ENCODE measurements at places on chromosomes 16 and 17.

DNA sequence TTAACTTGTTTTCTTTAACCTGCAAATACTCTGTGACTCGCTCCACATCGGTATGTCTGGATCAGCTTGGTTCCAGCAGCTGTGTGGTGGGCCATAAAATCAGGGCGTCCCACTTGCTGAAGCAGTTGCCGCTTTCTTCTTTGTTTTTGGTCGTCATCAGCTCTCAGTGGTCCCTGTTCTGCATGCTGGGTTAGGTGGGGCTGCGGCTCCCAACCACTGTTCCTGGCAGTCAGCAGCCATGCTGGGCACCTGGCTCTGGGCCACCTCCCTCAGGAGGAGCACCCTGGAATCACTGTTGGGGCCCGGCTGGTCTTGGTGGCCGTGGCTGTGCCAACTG lies 23.0 kb downstream of the MGRN1 start:
- DNase-seq: no peak

DNA sequence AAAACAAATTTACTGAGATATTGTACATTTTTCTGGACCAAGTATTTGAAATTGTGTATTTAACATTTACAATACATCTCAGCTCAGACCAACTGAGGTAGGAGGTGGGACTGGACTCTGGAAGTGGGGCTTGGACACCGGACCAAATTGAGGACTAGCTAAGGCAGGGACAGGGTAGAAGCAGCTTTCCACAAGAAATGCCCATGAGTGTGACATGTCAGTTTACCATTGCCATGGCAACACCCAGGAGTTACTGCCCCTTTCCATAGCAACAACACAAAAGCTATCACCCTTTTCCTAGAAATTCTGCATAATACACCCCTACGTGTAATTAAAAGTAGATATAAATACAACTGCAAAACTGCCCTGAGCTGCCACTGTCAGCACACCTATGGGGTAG lies 191.5 kb upstream of the ASIC2 start:
- no peak for DNase-seq

- DNase-seq: no peak
Measured at GRCh38 chr17:42629411-42630009, 20.0 kb downstream of the TUBG1 start.

GRCh38 chr16:56617212-56618085 lies 8.1 kb upstream of the MT1E start:
- DNase-seq: no peak

- no peak for DNase-seq
Measured at GRCh38 chr16:3135126-3135715, 392 bp downstream of the ZNF213 start.

DNA sequence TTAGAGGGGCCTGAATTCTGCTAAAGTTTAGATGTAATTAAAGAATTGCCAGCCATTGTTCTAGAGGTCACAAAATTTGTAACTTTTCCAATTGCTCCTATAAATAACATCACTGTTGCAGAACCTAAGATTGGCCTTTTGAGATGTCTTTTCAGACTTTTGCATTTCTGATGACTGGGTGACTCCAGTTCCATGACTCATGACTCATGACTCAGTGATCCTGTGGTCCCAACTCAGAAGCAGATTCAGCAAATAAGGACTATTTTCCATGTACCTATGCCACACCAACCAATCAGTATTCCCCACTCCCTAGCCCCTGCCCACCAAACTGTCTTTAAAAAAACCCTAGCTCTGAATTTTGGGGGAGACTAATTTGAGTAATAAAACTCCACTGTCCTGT lies 740.9 kb downstream of the CDH8 start:
- peak; percentile 17 for DNase-seq

- no peak for DNase-seq
Measured at GRCh38 chr17:77392376-77393273, 251.9 kb downstream of the SEC14L1 start.

DNA sequence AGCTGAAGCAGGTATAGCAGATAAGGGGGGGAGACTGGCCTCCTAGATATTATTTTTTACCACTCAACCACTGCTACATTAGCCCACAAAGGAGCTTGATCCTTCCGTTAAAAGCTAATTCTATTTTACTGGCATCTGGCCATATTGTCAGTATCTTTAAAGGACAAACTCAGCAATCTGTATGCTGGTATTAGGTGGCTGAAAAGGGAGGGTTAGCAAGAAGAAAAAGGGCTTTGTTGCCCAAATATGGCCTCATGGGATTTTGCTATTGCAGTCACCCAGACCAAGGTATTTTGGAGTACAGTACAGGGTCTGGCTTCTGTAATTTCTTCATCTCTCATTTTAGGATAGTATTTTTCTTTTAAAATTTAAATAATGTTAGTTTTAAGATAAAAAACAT lies 14.4 kb downstream of the RFWD3 start:
- DNase-seq: no peak

- peak; percentile 39 for DNase-seq
Measured at GRCh38 chr16:66275775-66276428, 90.6 kb upstream of the CDH5 start.

DNA sequence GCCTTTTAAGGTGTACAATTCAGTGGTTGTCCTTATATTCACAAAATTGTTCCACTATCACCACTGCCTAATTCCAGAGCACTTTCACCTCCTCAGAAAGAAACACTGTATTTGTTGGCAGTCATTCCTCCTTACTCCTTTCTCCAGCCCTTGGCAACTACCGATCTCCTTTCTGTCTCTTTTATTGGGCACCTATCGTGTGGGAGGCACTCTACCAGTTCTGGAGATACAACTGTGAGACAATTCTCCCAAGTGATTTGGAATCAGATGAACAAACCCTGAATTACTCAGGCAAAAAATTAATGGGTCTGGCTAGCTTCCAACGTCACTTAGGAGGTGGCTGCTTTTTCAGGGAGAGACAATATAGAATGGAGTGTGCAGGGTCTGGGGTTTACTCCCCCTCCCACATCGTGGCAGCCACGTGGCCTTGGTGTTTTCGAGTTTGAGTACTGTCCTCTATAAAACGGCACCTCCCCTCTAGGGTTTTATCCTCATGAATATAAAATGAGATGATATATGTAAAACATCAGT lies 63.9 kb downstream of the SHISA9 start:
- DNase-seq: no peak

DNA sequence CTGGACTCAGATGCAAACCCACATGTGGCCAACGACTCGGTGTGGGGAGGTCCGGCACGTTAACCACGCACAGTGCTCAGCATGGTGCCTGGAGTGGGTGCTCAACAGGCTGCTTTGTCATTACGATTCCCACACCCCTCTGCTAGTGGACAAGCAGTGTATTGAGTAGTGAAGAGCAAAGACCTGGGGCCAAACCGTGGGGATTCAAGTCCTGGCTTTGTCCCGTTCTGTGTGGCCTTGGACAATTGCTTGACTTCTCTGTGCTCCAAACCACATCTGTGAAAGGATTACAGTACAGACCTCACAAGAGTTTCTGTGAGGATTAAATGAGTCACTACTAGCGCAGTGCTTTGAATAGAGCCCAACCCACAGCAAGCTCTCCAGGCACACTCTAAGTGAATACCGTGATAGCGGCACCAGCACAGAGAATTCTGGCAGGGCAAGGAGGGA lies 33.8 kb downstream of the TRPV2 start:
- no peak for DNase-seq

DNA sequence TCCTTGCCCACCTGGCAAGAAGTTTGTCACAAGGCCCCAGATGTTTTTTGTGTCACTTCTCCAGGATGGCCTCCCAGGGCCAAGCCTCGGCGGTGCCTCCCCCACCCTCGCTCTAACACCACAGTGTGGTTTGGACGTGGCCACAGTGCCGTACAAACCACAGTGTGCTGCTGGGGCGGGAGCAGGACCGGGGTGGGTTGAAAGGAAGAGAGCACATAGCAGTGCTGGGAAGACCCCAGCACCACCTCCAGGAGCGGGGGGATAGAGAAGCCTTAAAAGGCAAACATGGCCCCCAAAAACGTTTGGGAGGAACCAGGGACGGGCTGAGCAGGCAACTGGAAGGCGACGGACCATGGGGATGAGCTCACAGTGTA lies 5.0 kb upstream of the BCL6B start:
- DNase-seq: no peak

DNA sequence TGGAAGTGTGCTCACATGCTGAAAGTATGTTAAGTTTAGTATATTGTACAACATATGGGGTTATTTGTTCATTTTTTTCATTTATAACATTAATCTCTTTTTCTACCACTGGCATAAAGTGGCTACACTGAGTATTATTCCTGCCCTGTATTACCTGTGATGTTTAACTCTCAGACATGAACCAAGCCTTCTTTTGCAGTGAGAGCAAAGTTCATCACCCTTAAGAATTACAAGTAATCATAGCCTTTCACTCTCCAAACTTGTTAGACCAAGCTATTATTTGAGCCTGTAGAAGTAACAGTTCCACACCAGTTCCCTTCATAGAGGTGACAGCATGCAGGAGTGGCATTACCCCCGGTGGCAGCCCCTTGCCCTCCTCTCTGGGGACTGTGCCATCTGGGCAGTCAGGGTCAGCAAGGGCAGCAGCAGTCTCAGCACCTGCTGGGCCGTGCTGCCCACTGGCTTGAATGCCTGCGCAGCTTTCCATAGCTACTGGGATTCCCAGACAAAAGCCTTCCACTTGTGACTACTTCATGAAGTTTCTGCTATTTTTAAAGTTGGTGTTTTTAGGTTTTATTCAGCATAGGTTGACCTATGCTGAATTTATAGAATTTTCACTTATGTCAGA lies 71.3 kb downstream of the TMC6 start:
- DNase-seq: no peak

DNA sequence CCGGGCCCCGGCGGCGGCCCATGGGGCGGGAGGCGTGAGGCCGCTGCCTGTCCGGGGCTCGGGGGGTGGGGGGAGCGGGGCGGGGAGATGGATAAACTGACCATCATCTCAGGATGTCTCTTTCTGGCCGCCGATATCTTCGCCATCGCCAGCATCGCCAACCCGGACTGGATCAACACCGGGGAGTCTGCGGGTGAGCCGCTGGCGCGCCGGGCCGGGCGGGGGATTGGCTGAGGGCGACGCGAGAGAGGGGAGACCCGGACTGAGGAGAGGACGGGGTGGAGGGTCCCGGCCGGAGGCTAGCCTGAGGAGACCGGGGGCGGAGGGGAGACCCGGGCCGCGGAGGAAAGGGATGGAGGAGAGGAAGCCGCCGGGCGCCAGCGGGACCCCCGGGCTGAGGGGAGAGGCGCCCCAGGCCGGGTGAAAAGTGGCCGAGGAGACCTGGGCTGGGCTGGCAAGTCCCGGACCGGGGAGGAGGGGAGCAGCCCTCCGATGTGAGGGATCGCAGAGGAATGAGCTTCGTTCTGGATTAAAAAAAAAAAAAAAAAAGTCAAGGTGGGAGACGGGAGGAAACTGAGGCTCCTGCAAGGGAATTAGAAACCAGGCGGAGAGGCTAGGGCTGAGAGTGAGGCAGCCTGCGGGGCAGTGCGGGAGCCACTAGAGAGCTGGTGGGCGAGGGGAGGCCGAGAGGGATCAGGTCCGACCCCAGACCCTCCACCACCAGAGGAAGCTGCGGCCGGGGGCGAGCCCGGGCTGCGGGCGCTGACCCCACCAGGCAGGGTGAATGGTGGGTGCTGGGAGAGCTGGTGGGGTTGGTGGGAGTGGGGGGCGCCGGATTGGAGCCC lies 526 bp downstream of the MOSMO start:
- DNase-seq: no peak

DNA sequence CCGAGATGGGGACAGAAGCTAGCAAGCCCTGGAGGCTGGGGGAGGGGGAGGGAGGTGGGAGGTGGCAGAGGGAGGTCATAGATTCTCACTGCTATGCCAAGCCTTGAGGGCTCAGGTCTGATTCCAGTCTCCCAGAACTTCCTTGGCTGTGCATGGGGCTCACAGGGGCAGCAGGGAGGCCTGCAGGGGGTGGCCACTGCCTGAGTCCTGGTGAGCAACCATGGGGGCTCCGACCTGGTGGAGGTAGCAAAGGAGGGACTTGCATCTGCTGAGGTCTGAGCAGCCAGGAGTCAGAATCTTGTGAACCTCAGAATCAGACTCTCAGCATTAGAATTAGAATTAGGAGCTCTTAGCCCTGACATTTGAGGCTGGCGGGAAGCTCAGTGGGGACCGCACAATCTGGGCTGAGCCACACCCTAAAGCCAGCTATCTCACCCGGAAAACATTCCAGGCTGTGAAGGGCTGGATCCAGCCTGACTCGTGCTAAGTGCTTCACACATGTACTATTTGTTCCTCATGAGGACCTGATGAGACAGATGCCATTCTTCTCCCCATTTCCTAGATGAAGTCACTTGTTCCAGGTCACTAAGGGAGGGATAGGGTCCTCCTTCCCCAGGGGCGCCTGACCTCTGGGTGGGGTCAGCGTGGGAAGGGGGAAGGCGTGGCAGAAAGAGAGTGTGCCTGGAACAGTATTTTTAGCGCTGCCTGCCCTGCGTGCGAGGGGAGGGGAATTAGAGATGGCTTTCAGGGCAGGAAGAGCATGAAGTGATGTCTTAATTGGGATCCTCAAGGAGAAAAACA lies 17.3 kb upstream of the KCNJ12 start:
- peak; percentile 47 for DNase-seq

- no peak for DNase-seq
Measured at GRCh38 chr16:12086822-12087221, 110.3 kb downstream of the SNX29 start.

- no peak for DNase-seq
Measured at GRCh38 chr17:33086878-33087277, 95.2 kb downstream of the SPACA3 start.

DNA sequence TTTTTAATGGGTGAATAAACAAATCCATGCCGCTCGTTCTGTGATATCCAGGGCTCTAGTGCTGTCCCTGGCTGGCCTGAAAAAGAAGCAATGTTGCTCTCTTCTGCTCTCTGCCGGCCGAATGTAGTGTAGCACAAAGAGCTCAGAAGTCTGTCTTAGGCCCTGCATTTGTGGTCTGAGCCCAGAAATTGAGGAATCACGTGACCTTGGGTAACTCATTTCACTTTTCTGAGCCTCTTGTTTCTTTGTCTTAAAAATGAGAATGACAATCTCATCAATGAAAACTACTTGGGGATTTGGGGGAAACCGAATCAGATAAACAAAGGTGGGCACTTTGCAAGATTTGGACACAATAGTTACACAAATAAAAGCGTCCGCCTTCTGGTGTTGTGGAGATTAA lies 381.6 kb upstream of the ASIC2 start:
- peak; percentile 5 for DNase-seq

- DNase-seq: no peak
Measured at GRCh38 chr17:40157973-40158372, 17.6 kb downstream of the CASC3 start.

DNA sequence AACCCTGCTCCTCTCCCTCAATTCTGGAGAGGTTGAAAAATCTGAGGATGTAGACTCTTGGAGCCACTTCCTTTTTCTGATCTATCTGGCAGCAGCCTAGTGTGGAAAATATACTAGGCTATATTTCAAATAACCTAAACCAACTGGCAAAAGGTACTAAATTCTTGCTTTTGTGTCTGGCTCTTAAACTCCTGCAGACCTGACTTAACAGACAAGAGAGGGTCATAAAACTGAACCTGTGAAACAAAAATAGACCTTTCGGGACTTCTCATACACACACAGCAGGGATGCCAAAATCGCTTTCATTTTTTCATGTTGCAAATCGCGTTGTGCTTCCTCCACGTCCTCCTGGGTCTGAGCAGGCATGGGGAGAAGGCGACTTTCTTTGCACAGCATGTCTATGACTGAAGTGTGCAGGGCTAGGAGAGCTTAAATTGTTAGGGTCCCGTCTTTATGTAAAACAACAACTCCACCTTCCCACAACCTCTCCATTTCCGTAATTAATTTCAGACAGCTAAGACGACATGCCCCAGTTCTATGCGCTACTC lies 520.7 kb upstream of the PSMD7 start:
- DNase-seq: no peak

GRCh38 chr17:29980261-29980660 lies 38.8 kb downstream of the EFCAB5 start:
- DNase-seq: no peak

Data from HS-27A (cell line).